ENCODE measurements at places on chromosomes 12 and 14.

GRCh38 chr12:1594261-1595025 lies at the start of gene FBXL14:
Gene FBXL14, minus strand, starts transcription at chr12:1594581. Its CDS starts 515 bp downstream, at chr12:1594066.
- DNase-seq: peak; percentile 94

GRCh38 chr14:49641697-49642129 lies 6.7 kb upstream of the DNAAF2 start:
- no peak for DNase-seq

GRCh38 chr14:24394275-24394674 lies 4.5 kb upstream of the NYNRIN start:
- no peak for DNase-seq

- no peak for DNase-seq
Measured at GRCh38 chr12:76549131-76549530, 10.4 kb downstream of the OSBPL8 start.

DNA sequence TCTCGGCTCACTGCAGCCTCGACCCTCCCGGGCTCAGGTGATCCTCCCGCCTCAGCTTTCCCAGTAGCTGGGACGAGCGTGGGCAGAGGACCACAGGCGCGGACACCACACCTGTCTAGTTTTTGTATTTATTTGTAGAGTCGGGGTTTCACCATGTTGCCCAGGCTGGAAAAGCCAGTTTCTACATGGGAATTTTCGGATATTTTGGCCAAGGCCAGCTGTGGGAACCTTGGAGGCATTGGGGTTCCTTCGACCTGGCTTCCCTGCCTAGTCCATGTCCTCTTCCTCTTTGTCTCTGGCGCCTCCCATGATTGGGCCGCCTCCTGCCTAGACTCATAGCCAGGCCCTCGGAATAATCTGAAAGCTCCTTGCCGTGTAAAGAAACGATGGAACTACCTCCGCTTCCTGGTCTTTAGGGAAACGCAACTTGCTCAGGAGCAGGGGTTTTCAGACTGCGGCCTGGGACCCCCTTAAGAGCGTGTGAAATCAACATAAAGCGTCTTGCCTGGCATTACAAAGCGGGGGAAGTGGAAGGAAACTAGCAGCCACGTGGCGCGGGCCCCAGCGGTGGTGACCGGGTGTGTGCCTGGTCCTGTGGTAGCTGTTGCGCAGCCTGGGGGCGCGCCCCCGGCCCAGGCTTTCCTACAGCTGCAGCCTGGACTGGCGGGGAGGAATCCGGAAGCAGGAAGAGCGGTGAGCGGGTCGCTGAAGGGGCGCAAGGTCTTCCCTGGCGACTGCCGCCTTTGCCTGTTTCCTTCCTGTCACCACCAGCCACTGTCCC lies 1.4 kb upstream of the HSP90AA1 start:
- peak; percentile 80 for DNase-seq

DNA sequence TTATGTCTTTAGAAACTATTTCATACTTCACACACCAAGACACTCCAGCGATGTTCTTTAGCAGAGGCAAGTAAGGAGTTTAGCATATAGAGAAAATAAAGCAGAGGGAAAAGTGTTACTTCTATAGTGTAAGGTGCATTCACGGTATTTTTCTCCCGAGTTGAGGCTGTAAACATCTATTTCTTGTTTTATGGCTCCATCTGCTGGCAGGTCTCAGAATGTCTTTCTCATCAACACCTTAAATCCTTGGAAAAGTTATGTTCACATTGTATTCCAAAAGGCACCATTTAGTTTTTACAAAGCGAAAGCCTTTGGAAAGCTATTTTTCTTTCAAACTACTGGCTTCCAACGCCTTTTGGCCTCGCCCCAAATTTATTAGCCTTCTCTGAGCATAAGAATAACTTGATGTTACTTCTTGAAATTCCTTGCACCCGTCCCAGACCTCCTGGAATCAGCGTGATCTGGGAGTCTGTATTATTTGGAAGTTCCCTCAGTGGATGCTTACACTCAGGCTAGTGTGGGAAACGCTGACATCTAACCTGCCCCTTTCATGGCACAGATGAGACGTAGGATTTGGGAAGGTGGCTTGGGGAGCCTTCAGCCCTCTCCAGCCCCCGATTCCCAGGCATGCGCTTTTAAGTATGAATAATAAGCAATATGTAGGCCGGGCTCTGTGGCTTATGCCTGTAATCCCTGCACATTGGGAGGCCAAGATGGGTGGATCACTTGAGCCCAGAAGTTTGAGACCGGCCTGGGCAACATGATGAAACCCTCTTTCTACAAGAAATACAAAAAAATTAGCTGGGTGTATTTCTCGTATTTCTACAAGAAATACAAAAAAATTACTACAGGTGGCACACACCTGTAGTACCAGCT lies 1.9 kb upstream of the PIWIL1 start:
- DNase-seq: no peak

DNA sequence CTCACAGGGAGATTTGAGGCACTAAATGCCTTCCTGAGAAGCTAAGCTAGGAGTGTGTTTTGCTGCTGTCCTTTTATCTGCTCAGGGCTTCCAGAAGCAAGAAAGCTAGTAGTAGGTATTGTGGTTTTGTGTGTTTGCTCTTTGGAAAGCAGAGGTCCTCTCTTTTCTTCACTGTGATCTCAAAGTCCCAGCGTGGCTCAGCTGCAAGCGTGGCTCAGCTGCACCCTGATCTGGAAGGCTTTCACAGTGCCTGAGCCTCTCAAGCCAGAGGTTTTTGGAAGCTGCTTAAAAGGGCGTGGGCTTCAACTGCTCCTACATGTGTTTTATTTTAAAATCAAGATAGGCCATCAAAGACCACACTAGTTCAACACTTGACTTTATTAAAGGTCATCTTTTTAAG lies 337.4 kb upstream of the RGS6 start:
- DNase-seq: no peak

DNA sequence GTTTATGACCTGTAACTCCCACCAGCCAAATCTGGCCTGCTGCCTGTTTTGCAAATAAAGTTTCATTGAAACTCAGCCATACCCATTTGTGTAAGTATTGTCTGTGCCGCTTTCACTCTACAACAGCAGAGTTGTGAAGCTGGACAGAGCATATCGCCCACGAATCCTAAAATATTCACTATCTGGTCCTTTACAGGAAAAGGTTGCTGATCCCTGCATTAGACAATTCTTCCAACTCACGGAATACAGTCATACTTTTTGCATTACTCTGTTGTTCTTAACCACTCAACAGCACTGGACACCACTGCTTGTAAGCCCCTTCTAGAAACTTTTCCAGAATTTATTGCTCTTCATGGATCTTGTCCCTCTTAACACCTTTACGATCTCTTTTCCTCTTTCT lies 435.4 kb downstream of the EGLN3 start:
- DNase-seq: no peak

- DNase-seq: no peak
Measured at GRCh38 chr12:126772171-126772864, 1494.7 kb upstream of the TMEM132C start.

GRCh38 chr12:47415054-47415453 lies 290.8 kb downstream of the RPAP3 start:
- DNase-seq: no peak

- DNase-seq: no peak
Measured at GRCh38 chr12:113322343-113322742, 12.6 kb downstream of the SLC8B1 start.

DNA sequence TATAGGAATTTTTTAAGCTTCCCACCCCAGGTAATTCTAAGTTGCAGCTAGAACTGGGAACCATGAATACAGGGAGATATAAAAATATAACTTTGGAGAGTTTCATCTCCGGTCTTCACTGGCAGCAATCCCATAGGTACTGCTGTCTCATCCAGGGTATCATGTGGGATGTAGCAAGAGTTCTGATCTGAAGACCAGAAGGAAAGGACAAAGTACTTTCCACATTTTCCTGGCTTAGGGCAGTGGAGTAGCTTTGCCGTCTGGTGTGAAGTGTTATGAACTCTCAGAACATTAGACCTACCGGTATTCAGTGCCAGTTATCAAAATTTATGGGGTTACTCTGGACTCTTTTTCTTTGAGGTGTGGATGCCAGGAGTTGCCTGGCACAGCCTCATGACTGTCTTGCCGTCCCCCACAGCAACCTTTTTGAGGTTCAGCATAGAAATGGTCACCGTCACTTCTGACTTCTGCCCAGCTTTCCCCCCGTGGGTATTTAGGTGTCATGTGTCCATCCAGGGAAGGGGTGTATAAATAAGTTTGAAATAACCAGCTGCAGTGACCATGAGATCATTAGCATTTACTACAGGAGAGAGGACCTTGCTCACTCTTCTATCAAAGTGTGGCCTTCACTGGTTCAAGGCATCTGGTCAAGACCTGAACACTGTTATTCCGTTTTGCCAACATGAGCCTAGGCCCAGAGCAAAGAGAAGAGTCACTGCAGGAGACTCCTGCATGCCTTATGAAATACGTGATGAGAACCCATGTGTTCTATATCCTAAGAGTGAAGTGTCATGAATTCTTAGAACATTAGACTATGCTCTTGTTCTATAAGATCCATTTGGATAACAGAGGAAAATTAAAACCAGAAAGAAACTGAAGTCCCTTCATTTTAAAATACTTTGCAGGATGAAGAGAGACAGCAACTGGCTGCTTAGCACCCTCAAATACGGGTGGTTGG lies 22.2 kb downstream of the TMEM233 start:
- no peak for DNase-seq

GRCh38 chr14:99272899-99273765 lies 1.1 kb upstream of the BCL11B start:
- DNase-seq: peak; percentile 71

- DNase-seq: no peak
Measured at GRCh38 chr12:100741084-100741711, 53.4 kb upstream of the ANO4 start.

DNA sequence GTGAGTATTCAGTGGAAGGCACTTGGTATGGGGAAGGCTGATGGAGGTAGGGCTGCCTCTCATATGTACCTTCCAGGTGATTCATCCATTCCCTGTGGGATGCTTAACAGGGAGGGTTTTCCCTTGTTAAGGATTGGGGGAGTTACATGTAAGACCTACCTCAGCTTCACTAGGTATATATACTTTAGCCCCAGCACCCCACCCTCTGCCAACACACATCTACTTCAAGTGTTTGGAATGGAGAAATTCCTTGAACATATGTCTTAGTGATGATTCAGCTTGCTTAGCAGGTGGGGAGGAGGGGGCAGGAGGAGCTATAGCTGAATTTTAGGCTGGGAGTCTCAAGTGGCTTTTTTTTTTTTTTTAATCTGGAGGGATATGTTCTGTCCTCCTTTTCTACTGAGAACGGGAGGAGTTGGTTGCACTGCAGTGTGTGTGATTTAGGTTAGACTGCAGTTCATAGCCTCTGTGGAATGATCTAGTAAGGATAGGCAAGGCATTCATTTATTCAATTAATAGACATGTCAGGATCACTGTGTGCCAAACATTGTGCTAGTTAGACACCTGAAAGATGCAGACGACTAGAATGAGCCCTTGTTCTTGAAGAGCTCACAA lies 1.7 kb downstream of the PIP4K2C start:
- no peak for DNase-seq

DNA sequence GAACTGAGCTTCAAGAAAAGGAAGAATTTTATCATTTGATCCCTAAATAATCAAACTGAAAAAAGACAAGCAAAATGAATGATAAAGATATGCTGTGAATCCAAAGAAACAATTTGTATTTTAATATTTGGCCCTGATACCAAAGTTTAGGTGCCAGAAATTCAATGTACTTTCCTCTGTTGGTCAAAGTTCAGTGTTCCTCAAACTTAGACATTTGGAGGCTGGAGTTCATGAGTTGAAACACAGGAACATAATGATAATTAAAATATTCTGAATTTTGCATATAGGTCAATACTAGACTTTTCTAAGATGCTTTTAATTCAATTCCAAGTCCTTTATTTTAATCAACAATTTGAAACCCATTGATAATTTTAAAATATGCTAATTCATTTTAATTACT lies 1007.7 kb upstream of the ATXN7L3B start:
- DNase-seq: no peak

DNA sequence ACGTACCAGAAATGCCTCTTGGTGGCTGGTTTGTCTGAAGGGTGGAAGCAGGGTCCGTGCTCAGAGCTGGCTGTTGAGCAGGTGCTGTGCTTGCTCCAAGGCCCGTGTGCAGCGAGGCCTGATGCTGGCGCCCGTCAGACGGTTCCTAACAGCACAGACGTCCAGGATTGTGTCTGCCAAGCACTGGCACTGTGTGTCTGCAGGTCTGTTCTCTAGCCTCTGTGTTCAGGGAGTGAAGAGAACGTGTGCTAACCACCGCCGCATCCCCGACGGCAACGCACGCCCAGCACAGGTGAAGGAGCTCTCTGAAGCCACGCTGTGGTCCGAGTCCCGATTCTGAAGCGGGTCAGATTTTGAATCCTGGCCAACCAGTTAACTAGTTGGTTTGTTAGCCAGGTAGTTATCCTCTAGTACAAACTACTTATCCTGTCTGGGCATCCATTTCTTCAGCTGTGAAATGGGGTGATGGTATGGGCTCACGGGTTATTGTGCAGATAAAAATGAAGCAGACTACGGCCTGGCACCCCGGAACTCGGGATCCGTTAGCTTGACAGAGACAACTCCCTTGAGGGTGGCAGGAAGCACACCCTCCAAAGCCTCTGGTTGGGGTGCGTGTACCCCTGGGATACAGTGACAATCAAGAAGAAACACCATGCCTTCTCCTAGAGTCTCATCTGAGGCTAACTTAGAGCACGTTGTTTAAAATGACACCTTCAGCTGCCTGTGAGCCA lies 18.6 kb upstream of the TDRD9 start:
- no peak for DNase-seq

- DNase-seq: no peak
Measured at GRCh38 chr12:84375449-84376170, 537.0 kb downstream of the SLC6A15 start.

GRCh38 chr12:12899530-12900380 lies 8.4 kb downstream of the GPRC5A start:
- DNase-seq: no peak

GRCh38 chr12:130650131-130650530 lies 66.0 kb downstream of the RIMBP2 start:
- no peak for DNase-seq

- DNase-seq: no peak
Measured at GRCh38 chr14:69354383-69355153, 43.5 kb downstream of the ERH start.

DNA sequence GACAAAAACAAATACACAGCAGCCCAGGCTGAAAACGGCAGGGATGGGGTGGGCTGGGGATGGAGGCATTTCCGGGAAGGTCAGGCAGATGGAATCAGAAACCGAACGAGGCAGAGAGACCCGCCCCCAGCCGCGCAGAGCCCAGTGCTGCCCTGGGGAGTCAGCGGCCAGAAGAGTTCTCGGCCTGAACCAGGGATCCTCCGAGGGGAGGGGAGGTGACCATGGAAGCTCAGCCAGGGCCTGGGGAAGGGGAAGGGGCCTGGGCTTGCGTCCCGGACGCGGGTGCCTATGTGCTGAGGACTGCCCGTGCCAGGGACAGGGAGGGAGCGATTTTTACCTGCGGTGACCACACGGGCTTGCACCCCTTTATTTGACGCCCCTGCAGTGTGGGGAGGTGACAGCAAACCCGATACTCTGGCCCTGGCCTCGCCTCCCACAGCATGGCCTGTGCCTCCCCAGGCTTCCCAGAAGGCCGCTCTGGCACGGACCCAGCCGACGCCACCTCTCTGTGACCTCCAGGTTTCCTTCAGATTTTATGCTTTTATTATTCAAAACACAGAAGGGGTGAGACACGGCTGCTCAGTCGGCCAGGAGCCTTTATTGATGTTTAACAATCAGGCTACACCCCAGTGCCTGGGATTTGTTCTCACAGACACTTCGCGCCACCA lies 7.7 kb downstream of the LRCOL1 start:
- DNase-seq: no peak

Data from right forelimb (tissue), 1 donor.